ENCODE measurements at places on chromosomes 13 and 19.
A peak's percentile ranks its signal among the peaks of the same experiment; 100 is the strongest.

DNA sequence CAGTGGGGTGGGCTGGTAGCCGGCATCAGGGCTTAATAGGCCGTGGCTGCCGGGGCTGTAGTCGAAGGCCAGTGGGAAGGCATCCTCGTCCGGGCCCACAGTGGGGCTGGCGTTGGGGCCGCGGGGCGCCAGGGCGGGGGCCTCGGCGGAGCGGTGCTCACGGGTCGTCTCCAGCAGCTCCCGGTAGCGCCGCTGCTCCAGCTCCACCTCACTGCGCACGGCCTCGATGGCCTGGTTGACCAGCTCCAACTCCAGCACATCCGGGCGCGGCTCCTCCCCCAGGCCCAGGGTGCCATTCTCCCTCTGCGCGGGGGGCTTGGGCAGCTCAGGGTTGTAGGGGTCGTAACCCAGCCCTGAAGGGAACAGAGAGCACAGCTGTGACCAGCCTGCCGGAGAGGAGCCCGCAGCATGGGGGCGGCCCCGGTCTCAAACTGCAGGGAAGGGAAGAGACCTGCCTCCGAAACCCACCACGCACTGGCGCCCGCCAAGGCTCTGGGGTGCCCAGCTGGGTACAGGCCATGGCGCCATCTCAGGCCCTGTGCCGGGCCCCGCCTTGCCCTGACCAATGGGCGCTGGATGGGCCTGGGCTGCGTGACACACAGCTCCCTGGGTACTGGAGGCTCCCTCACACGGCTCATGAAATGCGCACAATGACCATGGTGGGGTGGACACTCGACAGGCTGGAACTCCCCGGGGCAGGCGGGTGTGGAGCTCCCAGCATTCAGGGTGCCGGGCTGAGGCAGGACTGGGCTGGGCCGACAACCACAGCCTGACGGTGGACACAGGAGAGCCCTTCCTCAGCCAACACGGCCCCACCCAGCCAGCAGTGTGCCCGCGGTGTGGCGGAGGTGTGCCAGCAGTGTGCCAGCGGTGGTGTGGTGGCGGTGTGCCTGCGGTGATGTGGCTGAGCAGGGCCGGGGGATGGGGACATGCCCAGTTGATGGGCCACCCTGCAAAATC is 16.5 kb upstream of the ATP8B3 start:
- DNase-seq = no peak

- peak; percentile 46 for DNase-seq
These were observed 616 bp downstream of the HNRNPUL1 start for GRCh38 chr19:41264581-41265394.

DNA sequence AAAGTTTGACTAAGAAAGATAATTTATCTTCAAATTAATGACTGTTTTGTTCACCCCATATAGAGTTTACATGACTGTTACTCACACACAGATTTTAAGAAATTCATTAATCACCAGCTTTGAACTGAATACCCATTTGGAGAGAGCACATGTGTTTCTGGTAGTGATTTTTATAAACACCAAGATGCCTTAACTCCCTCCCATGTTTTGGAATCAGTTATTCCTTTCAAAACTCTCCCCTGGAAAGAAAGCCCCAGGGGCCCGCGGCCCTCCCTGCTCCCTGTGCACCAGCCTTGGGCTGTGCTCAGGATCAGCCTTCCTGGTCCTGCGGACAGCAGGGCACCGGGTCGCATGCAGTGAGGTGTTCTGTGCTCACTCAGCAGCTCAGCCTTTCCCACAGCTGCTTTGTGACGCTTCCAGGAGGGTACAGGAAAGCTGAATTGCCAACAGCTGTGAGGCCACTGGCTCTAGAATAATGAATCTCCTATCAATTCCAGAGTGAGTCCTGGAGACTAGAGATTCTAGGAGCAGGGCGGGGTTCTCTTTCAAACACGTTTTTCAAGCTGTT is 483.2 kb downstream of the EFNB2 start:
- peak; percentile 38 for DNase-seq

DNA sequence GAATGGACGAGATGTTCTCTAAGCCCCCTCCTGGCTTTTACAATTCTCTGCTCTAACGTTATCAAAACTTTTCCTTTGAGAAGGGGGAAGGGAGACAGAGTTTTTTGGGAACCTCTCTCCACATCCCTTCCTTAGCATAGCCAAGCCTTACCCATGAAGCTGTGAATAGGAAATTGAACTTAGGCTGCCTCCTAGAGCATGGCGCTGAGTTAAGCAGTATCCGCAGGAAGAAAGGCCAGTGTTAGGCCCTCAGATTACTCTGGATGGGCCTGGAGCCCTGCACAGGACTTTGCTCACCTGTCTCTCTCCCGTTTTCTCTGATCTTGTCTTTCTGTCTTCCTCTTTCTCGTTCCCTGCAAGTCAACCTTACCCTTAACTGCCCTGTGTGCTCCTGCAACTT is 39.6 kb downstream of the CYP2B6 start:
- DNase-seq = no peak

- peak; percentile 21 for DNase-seq
These were observed 204 bp upstream of the PDX1 start for GRCh38 chr13:27919659-27919933.

DNA sequence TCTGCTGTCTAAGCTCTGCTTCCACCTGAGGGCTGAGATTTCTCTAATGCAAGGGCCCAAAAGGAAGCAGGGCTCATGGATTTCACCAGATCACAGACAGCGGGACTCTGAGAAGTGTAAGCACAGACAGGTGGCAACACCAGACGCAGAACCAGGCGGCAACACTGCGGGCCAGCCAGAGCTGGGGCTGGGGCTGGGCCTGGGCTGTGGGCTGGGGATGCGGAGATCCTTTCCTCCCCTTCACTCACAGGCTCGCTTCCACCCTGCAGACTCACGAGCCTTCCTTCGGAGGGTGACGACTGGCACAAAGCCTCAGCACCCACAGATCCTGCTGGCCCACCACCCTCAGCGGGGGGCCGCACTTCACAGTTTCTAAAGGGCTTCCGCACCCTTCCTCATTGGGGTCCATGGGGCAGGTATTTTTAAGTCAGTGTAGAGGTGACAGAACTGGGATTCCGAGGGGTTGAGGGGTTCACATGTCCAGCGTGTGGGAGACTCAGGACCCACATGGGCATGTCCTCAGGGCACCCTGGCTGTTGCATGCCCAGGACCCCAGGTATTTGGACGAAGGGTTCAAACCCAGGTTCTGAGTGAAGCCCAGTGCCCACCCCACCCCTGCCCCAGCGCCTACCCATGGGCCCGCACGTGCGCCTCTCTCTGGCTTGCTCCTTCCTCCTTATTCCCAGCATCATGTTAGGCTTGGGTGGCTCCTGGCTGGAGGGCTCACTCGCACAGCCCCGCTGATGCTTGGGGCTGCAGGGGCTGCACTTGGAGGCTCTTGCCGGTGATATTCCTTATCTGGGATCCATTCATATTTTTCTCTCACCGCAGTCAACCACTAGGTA is 137.3 kb upstream of the GPR12 start:
- no peak for DNase-seq

- no peak for DNase-seq
These were observed 24.8 kb upstream of the SLC1A5 start for GRCh38 chr19:46812977-46813838.

- DNase-seq = no peak
These were observed 1.0 kb downstream of the EPOR start for GRCh38 chr19:11382898-11383705.

DNA sequence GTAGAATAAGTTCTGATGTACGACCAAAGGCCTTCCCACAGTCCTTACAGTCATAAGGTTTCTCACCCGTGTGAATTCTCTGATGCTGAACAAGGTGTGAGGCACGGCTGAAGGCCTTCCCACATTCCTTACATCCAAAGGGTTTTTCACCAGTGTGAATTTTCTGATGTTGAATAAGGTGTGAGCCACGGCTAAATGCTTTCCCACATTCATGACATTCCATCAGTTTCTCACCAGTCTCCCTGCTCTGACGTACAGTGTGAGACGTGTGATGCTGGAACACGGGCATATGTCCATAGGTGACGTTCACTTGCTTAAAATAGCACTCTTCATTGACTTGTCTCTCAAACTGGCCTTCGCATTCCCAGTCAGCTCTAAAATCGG is 31.0 kb upstream of the COX7A1 start:
- DNase-seq = no peak

DNA sequence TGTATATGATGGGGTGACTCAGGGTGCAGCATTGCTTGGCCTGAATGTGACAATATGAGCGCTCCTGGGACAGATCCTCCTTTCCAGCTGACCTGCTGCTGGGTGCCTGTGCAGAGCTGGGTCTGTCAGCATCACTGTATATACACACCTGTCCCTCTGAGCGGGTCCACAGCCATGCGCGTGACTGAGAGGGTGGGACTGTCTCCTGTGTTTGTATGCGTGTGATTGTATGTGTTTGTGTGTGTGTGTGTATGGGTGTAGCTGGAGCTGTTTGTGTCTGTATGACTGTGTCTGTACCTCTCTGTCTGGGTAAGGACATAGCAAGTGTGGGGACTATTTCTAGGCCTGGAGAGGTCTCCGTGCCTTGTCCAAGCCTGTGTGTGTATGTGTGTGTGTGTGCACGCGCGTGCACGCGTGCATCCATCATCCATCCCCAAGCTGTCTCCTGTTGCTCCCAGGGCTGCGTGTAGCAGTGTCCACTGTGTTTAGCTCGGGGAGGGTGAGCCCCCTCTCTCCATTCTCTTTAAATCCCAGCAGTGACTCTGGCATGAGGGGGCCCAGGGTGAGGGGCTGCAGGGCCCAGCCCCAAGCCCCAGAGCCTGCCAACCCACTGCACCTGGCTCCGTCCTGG is 8.3 kb downstream of the IGLON5 start:
- DNase-seq = no peak

- no peak for DNase-seq
These were observed 14.2 kb upstream of the PTBP1 start for GRCh38 chr19:782878-783668.

GRCh38 chr19:10044390-10044789 is 31.1 kb downstream of the RDH8 start:
- no peak for DNase-seq

- DNase-seq = no peak
These were observed 6.5 kb downstream of the MEIOSIN start for GRCh38 chr19:45739498-45740439.

DNA sequence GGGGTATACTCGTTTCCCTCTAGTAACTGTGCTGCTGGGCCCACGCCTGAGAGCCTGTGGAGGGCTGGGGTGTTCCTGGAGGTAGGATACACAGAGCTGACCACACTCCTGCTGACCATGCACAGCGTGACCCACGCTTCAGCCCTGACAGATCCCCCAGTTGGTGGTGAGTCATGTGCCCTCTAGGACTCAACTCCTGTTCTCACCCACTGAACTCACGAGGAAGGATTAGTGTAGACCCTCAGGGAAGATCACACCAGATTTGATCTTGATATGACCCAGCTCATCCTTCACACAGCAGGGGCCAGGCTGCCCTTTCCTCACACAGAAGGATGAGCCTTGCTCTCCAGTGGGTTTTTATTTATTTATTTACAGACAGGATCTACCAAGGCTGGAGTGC is 13.3 kb upstream of the ACP7 start:
- no peak for DNase-seq

- no peak for DNase-seq
These were observed 2.3 kb downstream of the TEX26 start for GRCh38 chr13:30934803-30935202.

DNA sequence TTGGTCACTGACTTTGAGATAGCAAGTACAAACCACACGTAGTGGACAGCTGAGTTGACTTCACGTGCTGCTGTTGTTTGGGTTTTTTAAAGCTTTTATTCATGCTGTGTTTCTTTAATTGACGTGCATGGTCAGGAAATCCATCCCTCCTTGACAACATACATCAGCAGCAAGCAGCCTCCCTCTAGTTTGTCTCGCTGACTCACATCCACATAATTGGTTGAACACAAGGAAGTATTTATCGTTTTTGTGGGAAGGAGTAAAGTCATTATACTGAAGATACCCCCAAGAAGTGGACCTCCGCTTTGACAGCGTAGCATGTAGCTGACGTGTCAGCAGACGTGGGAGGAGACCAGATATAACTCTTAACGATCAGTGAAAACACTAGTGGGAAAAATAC is 355.8 kb downstream of the MYO16 start:
- no peak for DNase-seq

- DNase-seq = no peak
These were observed 37.4 kb downstream of the NAXD start for GRCh38 chr13:110652764-110653163.

DNA sequence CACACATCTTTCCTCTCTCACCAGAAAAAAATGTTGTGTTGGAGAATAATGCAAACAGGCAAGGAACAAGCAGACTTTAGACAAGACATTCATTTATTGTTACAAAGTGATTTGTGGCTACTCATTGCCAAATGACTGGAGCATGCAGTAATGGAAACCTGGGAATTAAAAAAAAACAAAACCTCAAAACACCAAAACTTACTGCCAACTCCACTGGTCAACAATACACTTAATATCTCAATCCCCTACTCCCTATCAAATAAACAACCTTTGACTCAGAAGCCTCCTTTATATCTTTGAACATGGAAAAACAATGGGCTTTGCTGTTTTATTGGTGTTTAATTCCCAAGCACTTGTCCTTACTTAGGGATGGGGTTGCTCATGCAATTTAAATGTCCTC is 112.8 kb downstream of the POSTN start:
- DNase-seq = peak; percentile 67

DNA sequence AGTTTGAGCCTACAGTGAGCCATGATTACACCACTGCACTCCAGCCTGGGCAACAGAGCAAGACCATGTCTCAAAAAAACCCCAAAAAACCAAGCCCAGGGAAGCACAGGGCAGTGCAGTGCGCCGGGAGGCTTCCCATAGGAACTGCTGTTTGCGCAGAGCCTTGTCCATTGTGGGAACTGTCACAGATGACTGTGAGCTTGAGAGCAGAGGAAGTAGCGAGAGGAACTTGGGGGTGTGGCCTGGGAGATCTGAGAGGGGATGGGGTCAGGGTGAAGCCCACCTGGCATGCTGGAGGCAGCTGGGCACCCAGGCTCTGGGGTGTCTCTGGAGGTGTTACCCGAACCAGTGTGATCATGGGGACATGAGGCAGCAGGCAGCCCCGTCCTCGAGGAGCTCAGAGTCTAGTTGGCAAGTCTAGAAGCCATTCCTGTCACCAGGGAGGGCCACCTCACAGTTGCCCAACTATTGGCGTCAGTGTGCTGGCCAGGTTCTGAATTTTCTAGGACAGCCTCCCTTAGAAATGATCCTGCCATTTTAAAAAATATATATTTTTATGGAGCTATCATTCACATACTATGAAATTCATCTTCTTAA is 10.4 kb downstream of the KDM4B start:
- DNase-seq = no peak

- DNase-seq = no peak
These were observed 330.1 kb downstream of the TDRD3 start for GRCh38 chr13:60727140-60727539.

GRCh38 chr13:96816874-96817273 is 177.4 kb downstream of the OXGR1 start:
- DNase-seq = no peak

DNA sequence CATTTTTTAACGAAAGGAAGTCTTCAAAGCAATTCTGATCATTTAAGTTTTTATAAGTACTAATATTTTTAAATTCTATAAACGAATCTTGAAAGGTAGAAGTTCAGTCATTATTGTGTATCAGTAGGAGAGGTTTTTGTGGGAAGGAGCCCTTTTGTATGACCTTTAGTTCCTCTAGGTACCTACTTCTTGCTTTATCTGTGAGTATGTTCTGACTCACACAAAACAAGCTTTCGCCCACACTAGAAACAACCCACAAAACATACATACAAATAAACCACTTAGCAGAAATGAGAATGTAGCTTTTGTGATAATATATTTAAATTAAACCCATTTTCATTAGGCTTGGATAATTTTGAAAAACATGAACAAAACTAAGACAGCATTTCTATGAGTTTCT is 27.8 kb downstream of the ERCC5 start:
- no peak for DNase-seq

GRCh38 chr19:4548238-4548584 is 8.4 kb upstream of the LRG1 start:
- no peak for DNase-seq
